ENCODE measurements at places on chromosomes 3 and 15. TPM values are rescaled to one million over a fixed set of nuclear protein-coding genes. Genes with fewer than 3 reads are reported as not detected.

DNA sequence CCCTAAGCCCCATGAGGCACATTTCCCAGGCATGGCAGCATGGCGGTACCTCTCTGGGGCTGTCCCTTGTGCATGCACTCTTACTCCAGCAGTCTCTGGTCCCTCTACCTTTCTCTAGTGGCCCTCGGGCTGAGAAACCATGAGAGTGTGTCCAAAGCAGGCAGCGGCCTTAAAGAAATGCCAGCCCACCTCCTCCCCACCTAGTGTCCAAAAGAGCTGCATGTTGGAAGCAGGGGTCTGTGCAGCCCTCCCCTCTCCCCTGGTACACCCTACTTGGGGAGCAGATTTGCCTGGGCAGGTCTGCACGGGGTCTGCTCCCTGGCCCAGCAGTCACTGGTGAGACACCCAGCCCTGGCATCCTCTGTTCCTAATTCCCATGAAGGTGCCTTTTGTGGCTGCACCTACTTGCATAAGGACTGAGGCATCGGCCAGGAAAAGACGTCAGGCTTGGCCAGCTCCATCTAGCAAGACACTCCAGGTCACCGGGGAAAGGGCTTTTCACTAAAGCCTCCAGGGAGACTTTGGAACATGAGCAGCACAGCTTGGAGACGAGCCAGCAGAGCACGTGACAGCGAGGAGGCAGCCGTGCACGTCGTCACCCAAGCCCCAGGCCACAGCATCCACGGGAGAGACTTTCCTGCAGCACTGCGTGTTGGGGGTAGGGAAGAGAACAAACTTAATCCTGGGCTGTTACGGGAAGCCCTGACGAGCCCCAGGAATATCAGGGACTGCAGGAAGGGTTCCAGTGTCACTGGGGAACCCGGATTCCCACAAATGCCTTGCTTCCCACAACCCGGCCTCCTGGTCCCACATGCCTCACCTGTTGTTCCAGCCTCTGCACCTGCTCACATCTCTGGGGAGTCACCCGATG, 38.8 kb downstream of the TM2D3 start:
- peak; percentile 58 for DNase-seq

GRCh38 chr3:33834096-33834453, 35.6 kb downstream of the PDCD6IP start:
- no peak for DNase-seq

ACSBG1 gene
- polyA plus RNA-seq: 0.74 TPM

DNA sequence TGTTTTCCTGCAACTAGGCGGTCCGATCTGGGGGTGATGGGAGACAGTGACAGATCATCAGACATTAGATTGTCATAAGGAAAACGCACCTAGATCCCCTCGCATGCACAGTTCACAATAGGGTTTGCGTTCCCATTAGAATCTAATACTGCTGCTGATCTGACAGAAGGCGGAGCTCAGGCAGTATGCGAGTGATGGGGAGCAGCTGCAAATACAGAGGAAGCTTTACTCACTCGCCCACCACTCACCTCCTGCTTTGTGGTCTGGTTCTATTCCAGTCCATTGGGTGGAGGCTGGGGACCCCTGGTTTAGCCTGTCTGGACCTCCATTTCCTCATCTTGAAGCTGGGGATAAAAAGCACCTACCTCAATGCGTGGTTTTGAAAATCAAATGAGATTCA, 437.5 kb upstream of the PROK2 start:
- DNase-seq: no peak

DNA sequence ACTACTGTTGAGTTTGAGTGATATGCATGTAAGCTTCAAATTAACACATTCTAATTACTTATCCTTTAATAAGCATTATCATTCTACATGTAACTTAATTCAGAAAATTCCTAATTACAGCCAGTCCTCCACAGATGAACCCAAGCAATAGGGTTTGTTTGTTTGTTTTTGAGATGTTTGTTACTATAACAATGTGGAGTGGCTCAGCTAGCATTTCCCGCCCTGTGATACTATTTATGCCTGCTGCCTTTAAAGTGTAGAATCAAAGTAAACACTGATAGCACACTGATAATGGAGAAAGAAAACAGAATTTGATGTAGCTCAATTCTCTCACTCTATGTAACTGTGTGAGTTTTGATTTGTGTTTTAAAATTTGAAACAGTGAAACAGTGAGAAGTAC, 105.1 kb upstream of the IGF1R start:
- no peak for DNase-seq

DNA sequence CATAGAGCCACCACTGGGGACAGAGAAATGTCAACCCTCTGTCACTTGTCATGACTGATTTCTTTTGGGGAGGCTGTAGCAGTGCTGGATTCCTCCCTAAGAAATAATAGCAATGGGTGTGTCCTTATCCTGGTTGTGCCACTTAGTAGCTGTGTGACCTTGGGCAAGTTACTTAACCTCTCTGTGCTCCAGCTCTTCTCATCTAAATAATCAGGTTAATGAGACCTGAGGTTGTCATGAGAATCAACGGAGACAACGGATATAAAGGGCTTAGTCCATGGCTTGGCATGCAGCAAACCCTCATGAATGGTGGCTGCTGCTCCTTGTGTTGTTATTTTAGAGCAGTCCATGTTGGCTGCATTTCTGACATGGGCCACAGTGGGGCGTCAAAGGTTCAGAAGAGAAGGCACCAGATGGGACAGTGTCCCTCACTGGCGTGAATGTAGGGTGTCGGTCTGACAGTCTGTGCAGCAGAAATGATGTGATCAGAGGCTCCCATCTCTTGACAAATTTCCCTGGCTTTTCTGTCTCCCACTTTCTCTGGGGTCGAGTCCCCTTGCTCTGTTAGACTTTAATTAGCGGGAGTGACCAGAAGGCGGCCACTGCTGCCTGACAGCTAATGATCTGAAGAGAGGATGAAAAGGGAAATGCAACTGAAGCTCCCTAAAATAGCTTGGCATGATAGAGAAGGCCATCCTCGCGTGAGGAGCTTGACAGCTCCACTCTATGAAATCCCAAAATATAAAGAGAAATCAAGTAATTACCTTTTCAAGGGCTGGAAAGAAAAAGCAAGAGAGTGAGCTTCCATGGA, 209.4 kb downstream of the CADPS start:
- peak; percentile 42 for DNase-seq

- DNase-seq: no peak
Observed at GRCh38 chr3:194767446-194768207, 81.9 kb downstream of the FAM43A start.

- no peak for DNase-seq
Observed at GRCh38 chr3:190073264-190074008, 47.3 kb downstream of the P3H2 start.

DNA sequence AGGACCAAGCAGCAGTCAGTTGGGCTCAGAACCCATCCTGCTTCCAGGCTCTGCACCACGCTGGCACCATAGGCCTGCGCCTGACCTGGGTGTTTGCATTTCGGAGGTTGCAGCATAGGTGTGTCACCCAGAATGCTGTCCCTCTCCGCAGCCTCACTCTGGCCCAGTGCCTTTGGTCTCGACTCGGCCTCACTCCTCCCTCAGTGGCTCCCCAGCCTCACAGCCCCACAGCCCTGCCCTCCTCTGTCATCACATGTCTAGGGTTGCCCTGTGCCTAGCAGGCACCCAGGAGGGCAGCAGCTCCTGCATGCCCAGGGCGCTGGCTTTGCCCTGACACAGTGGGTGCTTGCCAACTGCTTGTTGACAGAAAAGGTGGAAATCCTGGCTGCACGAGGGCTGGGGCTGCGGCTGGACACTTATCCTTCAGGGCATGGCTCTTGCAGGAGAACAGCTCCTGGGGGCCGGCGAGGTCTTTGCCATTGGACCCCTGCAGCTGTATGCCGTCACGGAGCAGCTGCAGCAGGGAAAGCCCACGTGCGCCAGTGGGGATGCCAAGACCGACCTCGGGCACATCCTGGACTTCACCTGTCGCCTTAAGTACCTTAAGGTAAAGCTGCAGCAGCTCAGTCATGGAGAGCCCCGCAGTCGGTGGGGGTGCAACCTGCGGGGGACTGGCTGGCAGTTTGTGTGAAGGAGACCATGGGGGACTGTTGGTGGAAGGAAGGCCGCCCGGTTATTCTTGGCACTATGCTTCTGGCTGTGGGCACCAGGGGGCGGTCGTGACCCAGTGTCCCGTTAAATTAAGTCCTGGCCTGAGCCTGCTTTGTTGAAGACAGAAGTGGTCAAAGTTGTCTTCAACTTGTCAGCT, 16.2 kb downstream of the NISCH start:
- no peak for DNase-seq

DNA sequence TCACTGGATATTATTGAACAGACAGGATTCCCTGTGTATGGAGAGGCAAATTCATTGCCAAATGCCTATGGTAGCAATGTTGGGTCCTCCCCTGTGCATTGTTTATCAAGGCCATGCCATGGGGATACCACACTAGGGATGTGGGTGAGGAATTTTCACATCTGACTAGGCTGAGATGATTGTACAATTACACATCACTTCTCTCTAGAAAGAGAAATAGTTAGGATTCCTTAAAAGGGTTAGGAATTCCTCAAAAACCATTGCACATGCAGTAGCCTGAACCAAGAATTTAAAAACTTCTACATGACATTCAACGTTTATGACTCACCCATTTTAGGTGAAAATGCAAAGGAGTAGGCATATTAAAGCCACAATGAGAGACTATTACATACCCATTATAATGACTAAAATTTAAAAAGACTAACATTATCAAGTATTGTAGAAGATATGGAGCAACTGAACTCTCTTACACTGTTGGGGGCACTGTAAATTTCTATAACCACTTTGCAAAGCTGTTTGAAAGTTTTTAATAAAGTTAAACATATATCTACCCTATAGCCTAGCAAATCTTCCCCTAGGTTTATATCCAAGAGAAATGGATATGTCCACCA, 175.9 kb downstream of the THRB start:
- no peak for DNase-seq

DNA sequence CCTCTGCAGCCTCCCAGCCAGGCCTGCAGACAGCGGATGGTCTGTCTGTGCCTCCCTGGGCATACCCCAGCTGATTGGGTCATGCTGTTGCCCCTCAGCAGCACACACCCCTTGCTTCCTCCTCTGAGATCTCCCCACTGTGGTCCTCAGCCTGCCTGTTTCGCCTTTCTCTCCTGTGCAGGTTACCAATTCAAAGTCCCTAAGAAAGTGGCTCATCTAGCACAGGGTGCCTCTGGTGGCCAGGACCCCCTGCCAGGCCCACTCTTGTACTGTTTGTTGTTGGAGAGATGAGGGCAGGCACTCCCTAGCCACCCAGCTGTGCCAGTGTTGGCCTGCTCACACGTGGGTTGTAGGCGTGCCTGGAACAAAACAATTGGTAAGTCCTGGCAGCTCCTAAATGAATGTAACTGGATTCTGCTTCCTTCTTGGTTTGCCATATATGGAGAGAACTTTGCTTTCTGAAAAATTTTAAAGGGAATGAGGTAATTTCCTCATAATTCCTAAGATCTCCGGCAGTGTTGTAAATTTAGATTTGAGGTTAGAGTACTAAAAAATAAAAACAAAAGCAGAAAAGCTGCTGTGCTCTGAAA, 213.2 kb upstream of the IL12A start:
- no peak for DNase-seq

ADAMTS7 gene
- 18.8 TPM for polyA plus RNA-seq

TRPM1 gene
- polyA plus RNA-seq: 0.54 TPM

OR5H14 gene
- not detected for polyA plus RNA-seq

SERPINI1 gene
- 35.4 TPM for polyA plus RNA-seq

DNA sequence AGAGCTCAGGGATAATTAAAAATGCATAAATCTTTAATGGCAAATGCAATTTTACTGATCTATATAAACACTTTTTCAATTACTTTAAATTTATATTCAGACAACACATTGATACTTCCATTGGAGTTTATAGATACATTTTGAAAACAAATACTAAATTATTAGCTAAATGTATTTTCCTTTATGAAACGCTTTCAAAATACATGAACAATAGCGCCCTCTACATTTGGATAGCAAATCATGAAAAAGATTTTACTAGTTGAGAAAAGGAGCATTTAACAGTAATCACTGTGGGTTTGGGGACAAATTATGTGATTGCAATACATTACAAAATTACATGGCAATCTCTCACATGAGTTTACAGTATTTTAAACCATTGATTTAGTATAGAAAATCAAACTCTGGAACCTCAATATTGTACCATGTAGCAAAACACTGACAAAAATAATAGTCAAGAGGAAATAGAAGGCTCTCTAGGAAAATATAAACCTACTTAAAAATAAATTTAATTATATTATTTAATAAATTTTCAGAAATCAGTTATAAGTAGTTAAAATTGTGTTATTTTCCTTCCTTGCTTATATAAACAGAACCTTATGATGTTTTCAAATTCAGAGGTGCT, 207.9 kb downstream of the ZIC1 start:
- DNase-seq: no peak

SUSD5 gene
- polyA plus RNA-seq: 5.3 TPM

POTEB2 gene
- not detected for polyA plus RNA-seq

DNA sequence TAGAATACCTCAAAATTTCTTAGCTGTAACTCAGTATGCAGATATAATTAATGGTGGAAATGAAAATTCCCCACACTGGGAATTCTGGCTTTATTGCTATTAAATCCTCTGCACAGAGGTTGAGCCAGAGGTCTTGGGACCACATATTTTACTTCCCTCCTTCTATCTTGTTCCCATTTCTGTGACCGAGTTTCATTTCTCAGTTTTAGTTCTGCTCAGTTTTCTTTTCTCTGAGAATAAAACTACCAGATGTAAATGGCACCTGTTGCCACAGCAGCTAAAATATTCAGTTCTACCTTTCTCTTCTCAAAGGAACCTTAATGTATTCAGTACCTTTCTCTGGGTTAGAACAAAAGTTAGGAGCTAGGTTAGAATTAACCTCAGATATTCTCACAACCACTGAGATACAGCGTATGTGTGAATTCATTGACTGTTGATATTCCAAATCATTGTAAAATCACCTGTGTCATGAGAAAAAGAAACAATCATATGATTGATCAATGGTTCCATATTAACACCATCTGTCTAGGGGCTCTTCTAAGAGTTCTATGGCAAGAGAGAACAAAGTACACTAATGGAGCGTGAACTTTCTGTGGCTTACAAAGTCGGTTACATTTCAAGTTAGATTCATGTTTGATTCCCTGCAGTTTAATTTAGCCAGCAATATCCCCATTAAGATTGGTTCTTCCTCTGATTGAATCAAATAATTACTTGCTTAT, 374.1 kb downstream of the EFHB start:
- no peak for DNase-seq

ACKR4 gene
- polyA plus RNA-seq: 1.0 TPM
